Sigmoid colon (tissue), 7 donors: ENCODE measurements at places on chromosomes 2 and 18. TPM values are rescaled to one million over a fixed set of nuclear protein-coding genes. Genes with fewer than 3 reads are reported as not detected.

The CHRNG gene
- total RNA-seq, result not detected

The TEKT4 gene
- total RNA-seq, result not detected

The FBXO36 gene
- total RNA-seq, result 3.3 TPM

The ALLC gene
- not detected for total RNA-seq

The SLC30A3 gene
- total RNA-seq, result 0.68 TPM

The ARHGAP25 gene
- 2.6 TPM for total RNA-seq

The FOXI3 gene
- total RNA-seq, result not detected

The DES gene
- 7,366 TPM for total RNA-seq

The ACMSD gene
- not detected for total RNA-seq

The CLEC4F gene
- total RNA-seq, result not detected

The ACKR3 gene
- 17.0 TPM for total RNA-seq

The NOL4 gene
- 1.1 TPM for total RNA-seq

The CDH2 gene
- 6.2 TPM for total RNA-seq

The KRTCAP3 gene
- total RNA-seq, result not detected

The TCF23 gene
- total RNA-seq, result not detected

The C1GALT1C1L gene
- 4.3 TPM for total RNA-seq

The ANKRD30B gene
- total RNA-seq, result 0.36 TPM

The RABL2A gene
- 15.2 TPM for total RNA-seq

The PDE6D gene
- 44.9 TPM for total RNA-seq

The ABCG8 gene
- not detected for total RNA-seq

The UPP2 gene
- not detected for total RNA-seq

The ADAM23 gene
- total RNA-seq, result 2.1 TPM

The B3GNT7 gene
- 5.0 TPM for total RNA-seq

The UGT1A7 gene
- total RNA-seq, result not detected

The RESP18 gene
- total RNA-seq, result not detected

The PIK3C3 gene
- 47.1 TPM for total RNA-seq

The C2orf78 gene
- not detected for total RNA-seq

The KCTD1 gene
- total RNA-seq, result 13.6 TPM

The LIMS2 gene
- 232 TPM for total RNA-seq

The DQX1 gene
- not detected for total RNA-seq

The ALKAL2 gene
- 2.7 TPM for total RNA-seq

The ZSWIM2 gene
- total RNA-seq, result not detected

The SERPINB2 gene
- 0.33 TPM for total RNA-seq

The GULP1 gene
- 50.9 TPM for total RNA-seq

The CXCR4 gene
- 5.0 TPM for total RNA-seq

The MYO3B gene
- not detected for total RNA-seq

The ANKRD62 gene
- not detected for total RNA-seq

The RAPGEF4 gene
- total RNA-seq, result 5.5 TPM

The IGFBP5 gene
- 526 TPM for total RNA-seq

The CYB5A gene
- total RNA-seq, result 533 TPM

The CD226 gene
- 1.2 TPM for total RNA-seq

The BBS5 gene
- 9.5 TPM for total RNA-seq

The DPP10 gene
- total RNA-seq, result 4.4 TPM

The HOXD8 gene
- 19.1 TPM for total RNA-seq
